Stimulated activated CD8-positive, alpha-beta memory T cell treated with anti-CD3 and anti-CD28 coated beads, Interleukin-12 subunit alpha, Interleukin-12 subunit beta, amount 100 ng/mL, for 4 hours (primary cell): ENCODE measurements at places on chromosomes 5 and 9.

DNA sequence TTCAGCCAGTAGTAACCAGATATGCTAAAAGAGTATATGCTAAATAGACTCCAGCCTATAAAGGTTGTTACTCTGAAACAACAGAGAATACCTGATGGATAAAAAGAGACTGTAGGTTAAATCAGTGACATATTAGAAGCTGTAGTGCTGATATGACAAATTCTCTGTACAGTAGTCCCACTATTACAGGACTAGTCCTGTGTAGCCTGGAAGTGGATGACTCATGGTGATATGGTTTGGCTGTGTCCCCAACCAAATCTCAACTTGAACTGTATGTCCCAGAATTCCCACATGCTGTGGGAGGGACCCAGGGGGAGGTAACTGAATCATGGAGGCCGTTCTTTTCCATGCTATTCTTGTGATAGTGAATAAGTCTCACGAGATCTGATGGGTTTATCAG is 276.2 kb upstream of the POU5F2 start:
- no peak for DNase-seq

DNA sequence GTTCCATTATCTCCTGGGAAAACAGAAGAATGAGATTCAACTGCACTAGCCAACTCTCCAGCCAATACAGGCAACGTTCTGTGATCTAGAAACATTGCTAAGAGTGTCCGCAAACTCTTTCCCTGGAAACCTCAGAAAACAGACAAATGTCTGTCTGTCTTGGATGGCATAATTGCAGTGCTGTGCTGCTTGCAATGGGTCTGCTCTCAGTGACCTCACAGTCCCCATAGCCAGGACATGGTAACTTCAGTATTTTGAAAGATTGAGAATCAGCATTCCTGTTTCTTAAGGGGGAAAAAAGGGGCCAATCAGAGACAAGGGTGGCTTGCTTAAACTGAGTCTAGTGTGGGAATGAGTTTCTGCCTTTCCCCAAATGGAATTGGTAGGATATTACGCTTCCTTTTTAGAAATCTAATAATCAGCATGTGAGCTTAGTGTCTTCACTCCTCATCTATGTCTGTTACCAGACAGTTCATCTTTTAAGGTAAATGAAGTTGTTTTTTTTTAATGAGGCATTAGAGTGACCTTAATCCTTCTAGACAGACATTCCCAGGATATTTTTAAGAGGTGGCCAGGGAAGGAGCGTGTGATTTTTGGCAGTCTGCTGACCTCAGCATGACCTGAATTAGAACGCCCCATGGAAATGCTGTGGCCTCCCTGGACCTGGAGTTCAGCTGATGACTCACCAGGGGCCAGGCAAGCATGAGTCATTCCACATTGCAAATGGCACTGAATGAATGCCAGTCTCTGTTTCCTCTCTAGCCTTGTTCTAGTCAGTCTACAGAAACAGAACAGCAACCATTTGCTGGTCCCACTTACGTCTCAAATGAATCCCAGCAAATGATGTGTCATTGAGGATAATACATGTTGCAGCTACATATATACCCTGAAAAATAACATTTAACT is 210.2 kb upstream of the ACTBL2 start:
- DNase-seq, result no peak

DNA sequence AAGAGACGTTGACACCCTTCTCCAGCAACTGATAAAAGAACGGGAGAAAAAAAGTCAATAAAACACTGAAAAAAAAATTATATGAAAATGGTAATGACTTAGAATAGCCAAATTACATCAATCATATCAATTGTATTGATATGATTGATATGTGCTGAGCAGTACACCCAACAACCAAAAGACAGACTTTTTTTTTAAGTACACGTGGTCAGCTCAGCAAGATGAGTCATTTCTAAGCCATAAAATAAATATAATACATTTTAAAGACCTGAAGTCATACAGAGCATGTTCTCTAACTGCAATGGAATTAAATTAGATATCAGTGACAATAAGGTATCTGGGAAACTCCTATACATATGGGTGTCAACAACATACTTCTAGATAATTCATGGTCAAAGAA is 30.9 kb upstream of the OLFM1 start:
- DNase-seq, result no peak

DNA sequence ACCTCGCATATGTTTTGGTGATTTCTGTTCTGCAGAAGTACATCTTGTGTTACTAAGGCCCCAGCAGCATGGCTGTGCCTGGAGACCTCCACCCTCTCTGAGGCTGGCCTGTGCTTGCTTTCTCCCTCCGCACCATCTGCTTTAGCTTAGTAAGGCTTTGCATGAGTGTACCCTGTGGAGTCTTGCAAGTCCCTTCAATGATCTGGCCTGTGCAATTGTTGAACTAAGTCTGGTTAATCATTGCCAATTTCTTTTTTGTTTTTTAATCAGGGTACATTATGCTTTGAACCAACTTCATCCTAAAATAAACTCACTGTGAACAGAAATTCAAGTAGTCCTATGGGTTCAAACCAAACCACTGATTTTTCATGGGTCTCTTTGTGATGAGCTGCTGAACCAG is 32.3 kb downstream of the ACOT12 start:
- DNase-seq, result no peak

DNA sequence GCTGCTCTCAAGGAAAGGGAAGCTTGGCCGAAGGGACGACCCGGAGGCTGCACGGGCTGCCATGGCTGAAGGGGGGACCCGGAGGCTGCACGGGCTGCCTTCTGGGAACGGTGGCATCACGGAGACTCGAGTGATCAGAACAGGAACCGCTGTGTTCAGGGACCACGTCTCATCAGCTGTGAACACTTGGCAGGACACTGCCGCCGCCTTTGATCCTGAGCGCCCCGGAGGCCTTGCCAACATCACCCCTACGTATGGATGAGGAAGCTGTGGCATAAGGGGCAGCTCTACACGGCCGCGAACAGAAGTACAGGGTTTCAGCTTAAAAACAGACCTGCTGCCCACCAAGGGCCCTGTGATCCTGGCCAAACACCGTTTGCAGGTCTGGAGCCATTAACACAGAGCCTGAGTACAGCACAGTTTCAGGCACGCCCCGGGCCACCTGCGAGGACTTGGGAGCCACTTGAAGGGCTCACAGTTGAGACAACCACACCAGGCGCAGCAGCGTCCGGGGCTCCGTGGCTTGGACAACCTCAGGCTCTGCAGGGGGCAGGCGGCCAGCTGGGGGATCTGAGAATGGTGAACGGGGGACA is 23.9 kb upstream of the TERT start:
- no peak for DNase-seq

- DNase-seq, result no peak
Observed at GRCh38 chr5:36272136-36272690, 29.5 kb downstream of the RANBP3L start.

DNA sequence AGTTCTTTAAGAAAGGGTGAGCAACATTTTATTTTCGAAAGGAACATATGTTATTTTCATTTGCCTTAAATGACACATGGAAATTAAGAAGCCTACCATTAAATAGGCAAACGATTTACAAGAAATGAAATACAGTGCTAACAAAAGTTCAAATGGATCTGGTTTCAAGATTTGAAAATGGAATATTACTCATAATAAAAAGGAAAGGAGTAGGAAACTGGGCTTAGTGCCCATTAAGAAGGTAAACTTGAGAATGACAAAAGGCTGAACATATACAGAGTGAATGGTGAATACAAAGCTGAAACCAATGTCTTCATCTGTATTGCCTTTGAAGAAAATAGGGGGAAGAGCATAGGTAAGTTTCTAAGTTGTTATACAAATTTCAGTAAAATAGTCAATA is 974.2 kb upstream of the C9orf72 start:
- DNase-seq, result no peak
